ENCODE measurements at places on chromosomes 5 and 9. TPM values are rescaled to one million over a fixed set of nuclear protein-coding genes. Genes with fewer than 3 reads are reported as not detected.

Gene KCNMB1
- total RNA-seq = 0.18 TPM

Gene CD180
- total RNA-seq = 0.07 TPM

Gene CDH6
- total RNA-seq = 0.65 TPM

Gene GAS1
- total RNA-seq = 6.5 TPM

Gene STPG3
- 0.52 TPM for total RNA-seq

Gene PTGS1
- total RNA-seq = 0.22 TPM

Gene SUSD3
- not detected for total RNA-seq

Gene ARID3C
- not detected for total RNA-seq

Data from motor neuron (in vitro differentiated cells).